T-cell (primary cell): ENCODE measurements at places on chromosomes 6 and 20. TPM values are rescaled to one million over a fixed set of nuclear protein-coding genes. Genes with fewer than 3 reads are reported as not detected.
A peak's percentile ranks its signal among the peaks of the same experiment; 100 is the strongest.

- DNase-seq: no peak
- no peaks in the 10 kb centered on the region for H3K27me3 ChIP-seq
- H3K4me3 ChIP-seq: peak overlapping the region; percentile 86
- peaks cover 6% of the 10 kb centered on the region for H3K4me1 ChIP-seq
Measured at GRCh38 chr20:43658069-43658722, 8.7 kb upstream of the MYBL2 start.

GRCh38 chr20:21391185-21391971 is 5.9 kb downstream of the NKX2-4 start:
- H3K4me1 ChIP-seq: peaks cover 7% of the 10 kb centered on the region
- H3K27me3 ChIP-seq: peaks cover 20% of the 10 kb centered on the region
- H3K27ac ChIP-seq: no peak overlapping the region

DNA sequence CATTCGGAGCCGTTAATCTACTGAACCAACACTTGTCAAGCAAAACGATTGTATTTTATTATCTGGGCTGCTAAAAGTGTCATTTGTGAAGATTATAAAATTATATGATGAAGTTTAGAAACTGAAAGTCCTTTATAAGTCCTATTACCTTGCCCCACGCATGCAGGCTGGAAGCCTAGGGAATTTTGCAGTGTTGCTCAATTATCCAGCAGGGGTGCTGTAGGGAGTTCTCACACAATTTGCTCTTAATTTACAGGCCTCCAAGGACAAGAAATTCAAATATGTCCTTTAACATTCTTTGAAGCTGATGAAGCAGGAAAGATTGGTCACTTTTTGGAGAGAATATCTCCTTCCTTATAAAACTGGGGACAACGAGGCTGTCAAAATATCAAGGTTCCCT is 368.9 kb downstream of the LMBRD1 start:
- no peaks in the 10 kb centered on the region for H3K4me1 ChIP-seq
- H3K36me3 ChIP-seq: no peaks in the 10 kb centered on the region
- H3K27me3 ChIP-seq: no peaks in the 10 kb centered on the region
- DNase-seq: no peak

- H3K27ac ChIP-seq: no peak overlapping the region
- no peaks in the 10 kb centered on the region for H3K4me1 ChIP-seq
Measured at GRCh38 chr6:75118925-75119515, 86.8 kb downstream of the COL12A1 start.

DNA sequence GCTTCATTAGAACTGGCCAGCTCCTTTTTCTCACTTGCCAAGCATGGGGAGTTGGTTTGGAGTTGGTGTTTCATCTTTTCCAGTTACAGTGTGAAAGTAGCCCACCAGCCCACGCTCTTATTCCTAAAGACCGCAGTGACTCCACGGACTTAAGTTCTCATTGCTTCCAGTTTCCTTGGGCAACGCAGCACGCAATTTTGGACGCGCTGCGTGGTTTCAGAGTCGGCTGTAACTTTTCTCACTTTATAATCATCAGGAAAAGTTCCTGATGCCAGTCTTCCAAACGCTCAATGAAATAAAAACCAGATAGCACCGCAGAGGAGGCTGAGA is 381 bp upstream of the PEX7 start:
- peak overlapping the region; percentile 64 for H3K27ac ChIP-seq
- DNase-seq: no peak
- H3K36me3 ChIP-seq: peaks cover 7% of the 10 kb centered on the region
- peak overlapping the region; percentile 89 for H3K4me3 ChIP-seq
- H3K27me3 ChIP-seq: no peaks in the 10 kb centered on the region

DNA sequence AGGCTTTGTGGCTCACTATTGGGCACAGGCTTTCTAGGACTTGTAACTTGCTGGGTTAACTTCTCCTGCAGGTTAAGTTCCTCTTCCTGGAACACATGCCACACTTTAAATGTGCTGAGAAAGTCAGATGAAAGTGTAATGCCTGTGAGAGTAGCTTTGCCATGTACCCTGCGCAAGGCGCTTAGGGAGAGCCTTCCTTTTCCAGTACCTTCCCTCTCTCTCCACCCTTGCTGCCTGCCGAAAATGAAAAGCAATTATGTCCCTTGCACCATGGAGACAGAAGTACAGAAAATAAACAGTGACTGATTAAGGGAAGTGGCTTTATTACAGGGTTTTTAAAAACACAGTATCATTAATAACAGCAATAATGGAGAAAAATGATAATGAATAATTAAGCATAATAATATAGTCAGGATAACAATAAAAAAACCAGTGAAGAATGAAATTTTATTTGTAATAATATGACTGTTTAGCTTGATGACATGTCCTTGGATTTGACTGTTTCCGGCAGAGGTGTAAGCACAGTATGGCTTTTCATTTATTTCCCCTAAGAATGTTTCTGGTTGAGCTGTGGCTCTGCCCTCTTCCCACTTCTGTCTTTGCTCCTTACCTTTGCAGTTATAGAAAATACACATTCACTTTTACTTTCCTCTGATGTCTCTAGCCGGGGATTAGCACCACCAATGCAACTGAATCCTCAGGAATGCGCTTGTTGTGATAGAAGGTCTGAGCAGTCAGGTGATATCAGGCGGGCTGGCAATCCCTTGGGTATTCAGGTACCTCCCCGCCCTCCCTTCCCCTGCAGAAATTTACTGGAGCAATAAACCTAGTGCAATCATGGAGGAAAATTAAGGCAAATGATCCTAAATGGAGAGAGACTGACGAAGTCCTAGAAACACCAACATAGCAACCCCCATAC is 472.3 kb upstream of the CITED2 start:
- no peak overlapping the region for H3K4me3 ChIP-seq
- no peaks in the 10 kb centered on the region for H3K4me1 ChIP-seq
- H3K27ac ChIP-seq: no peak overlapping the region
- DNase-seq: no peak
- H3K36me3 ChIP-seq: no peaks in the 10 kb centered on the region

GRCh38 chr20:18496042-18496441 is 983 bp downstream of the RBBP9 start:
- peaks cover 8% of the 10 kb centered on the region for H3K36me3 ChIP-seq
- H3K27me3 ChIP-seq: no peaks in the 10 kb centered on the region
- peaks cover 10% of the 10 kb centered on the region for H3K4me1 ChIP-seq
- no peak for DNase-seq

GRCh38 chr20:20446001-20446400 is 78.1 kb downstream of the INSM1 start:
- H3K4me3 ChIP-seq: no peak overlapping the region
- H3K27me3 ChIP-seq: no peaks in the 10 kb centered on the region
- no peak for DNase-seq
- peaks cover 3% of the 10 kb centered on the region for H3K36me3 ChIP-seq
- no peaks in the 10 kb centered on the region for H3K4me1 ChIP-seq

DNA sequence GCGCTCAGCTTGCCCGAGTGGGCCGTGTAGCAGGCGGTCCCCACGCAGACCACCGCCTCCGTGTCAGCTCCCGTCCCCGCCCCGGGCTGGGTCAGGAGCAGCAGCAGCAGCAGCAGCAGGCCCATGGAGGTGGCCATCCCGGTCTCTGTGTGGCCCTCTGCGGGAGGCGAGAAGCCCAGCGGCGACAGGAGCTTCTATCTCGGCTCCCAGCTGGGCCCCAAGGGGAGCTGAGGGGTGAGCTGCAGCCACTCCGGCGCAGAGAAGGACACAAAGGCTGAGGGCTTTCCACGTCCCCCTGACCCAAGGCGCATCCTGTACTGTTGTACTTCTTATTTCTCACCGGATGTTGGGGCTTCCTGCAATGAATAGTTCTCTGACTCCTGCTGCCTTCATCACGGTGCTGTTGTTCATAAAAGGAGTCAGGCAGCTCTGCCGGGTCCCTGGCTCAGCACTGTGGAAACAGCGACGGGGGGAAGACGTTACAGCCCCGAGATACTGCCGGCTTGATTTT is at the start of gene CD93:
TSS of gene CD93 (minus strand) at position 269 of the 511 bp plus-strand sequence. CDS start at position 137, 132 bp downstream.
- DNase-seq: no peak
- H3K4me1 ChIP-seq: peaks cover 22% of the 10 kb centered on the region
- peak within 1 kb of the TSS; percentile 14 for H3K27ac ChIP-seq
- H3K4me3 ChIP-seq: peak within 1 kb of the TSS; percentile 77

- H3K27me3 ChIP-seq: no peaks in the 10 kb centered on the region
- no peak for DNase-seq
- no peaks in the 10 kb centered on the region for H3K4me1 ChIP-seq
- no peak overlapping the region for H3K4me3 ChIP-seq
- no peak overlapping the region for H3K27ac ChIP-seq
Measured at GRCh38 chr6:75020376-75020775, 185.5 kb downstream of the COL12A1 start.

- H3K27ac ChIP-seq: no peak overlapping the region
- H3K4me3 ChIP-seq: no peak overlapping the region
- peaks cover 12% of the 10 kb centered on the region for H3K4me1 ChIP-seq
- H3K36me3 ChIP-seq: no peaks in the 10 kb centered on the region
Measured at GRCh38 chr6:170159022-170159965, 131.6 kb downstream of the DLL1 start.

DNA sequence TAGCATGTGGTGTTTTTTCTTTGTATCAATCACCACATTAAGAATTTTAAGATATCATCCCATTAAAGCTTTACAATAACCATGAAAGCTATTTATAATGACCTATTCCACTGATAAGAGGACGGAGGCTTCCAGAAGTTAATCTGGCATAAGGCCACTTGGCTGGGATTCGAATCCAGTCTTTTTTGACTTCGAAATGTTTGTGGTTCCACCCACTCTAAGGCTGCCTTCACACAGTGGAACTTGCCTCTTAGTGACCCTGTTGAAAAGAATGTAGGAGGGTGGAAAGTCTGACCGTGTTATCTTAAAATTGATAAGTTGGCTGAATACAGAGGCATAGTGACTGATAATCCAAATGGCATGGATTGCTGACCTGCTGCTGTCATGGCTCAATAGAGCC is 959.7 kb downstream of the KIF16B start:
- H3K4me3 ChIP-seq: no peak overlapping the region
- no peaks in the 10 kb centered on the region for H3K4me1 ChIP-seq
- no peak for DNase-seq
- no peaks in the 10 kb centered on the region for H3K27me3 ChIP-seq

Gene PRR18
- not detected for total RNA-seq

Gene IBTK
- 20.0 TPM for total RNA-seq

Gene BANF2
- total RNA-seq: not detected

Gene SPATS1
- not detected for total RNA-seq

Gene PNPLA1
- 0.20 TPM for total RNA-seq

Gene ACSS1
- 39.1 TPM for total RNA-seq
